H9 (cell line): ENCODE measurements at places on chromosomes 5 and 9. TPM values are rescaled to one million over a fixed set of nuclear protein-coding genes. Genes with fewer than 3 reads are reported as not detected.

- no peak for DNase-seq
- H3K27ac ChIP-seq = no peak overlapping the region
- H3K4me3 ChIP-seq = no peak overlapping the region
- H3K36me3 ChIP-seq = peaks cover 50% of the 10 kb centered on the region
These were observed 24.7 kb downstream of the UNC13B start for GRCh38 chr9:35186524-35186923.

Gene ARSI
- total RNA-seq = 1.3 and 1.7 TPM in 2 replicates

Gene PCDHA1
- 0.44 and 0.61 TPM in 2 replicates for total RNA-seq

Gene PTGDS
- total RNA-seq = 3.6 and 4.8 TPM in 2 replicates

- peak overlapping the region; percentile 61 for H3K4me3 ChIP-seq
- DNase-seq = peak; percentile 72
- H3K36me3 ChIP-seq = no peaks in the 10 kb centered on the region
- H3K4me1 ChIP-seq = no peaks in the 10 kb centered on the region
- peaks cover 82% of the 10 kb centered on the region for H3K27me3 ChIP-seq
These were observed 781 bp downstream of the FOXD1 start for GRCh38 chr5:73447530-73448462.

- no peak overlapping the region for H3K27ac ChIP-seq
- peaks cover 5% of the 10 kb centered on the region; the same call in 1 of the 2 replicates for H3K4me1 ChIP-seq
- no peaks in the 10 kb centered on the region for H3K27me3 ChIP-seq
- H3K4me3 ChIP-seq = no peak overlapping the region
These were observed 54.0 kb downstream of the GPR21 start for GRCh38 chr9:123087359-123087888.

Gene MEIKIN
- total RNA-seq = not detected in 2 replicates

Gene SOHLH1
- not detected in 2 replicates for total RNA-seq

- peaks cover 31% of the 10 kb centered on the region for H3K36me3 ChIP-seq
- no peak for DNase-seq
- no peak overlapping the region for H3K4me3 ChIP-seq
These were observed 35.1 kb downstream of the FAM13B start for GRCh38 chr5:137997726-137998213.

DNA sequence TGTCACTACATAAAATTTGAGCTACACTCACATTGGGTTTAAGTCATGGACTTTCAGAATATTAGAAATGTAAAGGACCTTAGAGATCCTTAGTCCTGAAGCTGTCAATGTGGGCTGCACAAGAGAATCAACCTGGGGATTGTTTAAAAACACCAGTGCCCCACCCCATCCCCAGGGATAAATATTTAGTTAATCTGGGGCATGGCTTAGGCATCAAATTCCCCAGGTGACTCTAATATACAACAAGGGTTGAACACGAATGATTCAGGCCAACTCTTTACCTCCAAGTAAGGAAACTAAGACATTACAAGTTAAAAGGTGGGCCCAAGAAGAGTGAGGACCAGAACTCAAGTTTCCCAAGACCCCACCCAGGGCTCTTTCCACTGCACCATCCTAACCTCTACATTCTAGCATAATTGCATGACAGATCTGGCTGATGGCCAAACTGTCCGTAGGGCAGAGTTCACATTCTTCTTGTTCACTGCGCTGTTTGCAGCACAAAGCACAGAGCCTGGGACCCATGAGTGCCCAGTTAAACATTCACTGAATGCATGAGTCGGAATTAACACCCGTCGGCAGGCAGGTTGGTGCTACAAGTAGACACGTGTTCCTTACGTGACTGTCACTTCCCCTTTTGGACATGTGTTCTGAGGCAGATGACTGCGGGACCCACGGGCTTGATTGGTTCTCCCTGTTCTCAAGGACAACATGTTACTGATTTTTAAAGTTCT, 25.2 kb downstream of the CYFIP2 start:
- H3K4me1 ChIP-seq = no peaks in the 10 kb centered on the region
- peaks cover 20% of the 10 kb centered on the region for H3K36me3 ChIP-seq
- H3K4me3 ChIP-seq = no peak overlapping the region
- no peak overlapping the region for H3K27ac ChIP-seq

Gene PROB1
- 3.3 and 3.4 TPM in 2 replicates for total RNA-seq

Gene SOX30
- total RNA-seq = 0.13 TPM in 1 of 2 replicates, not detected in the other

GRCh38 chr9:134869554-134870300, 10.9 kb upstream of the FCN2 start:
- H3K27me3 ChIP-seq = no peaks in the 10 kb centered on the region
- H3K4me1 ChIP-seq = no peaks in the 10 kb centered on the region
- H3K36me3 ChIP-seq = no peaks in the 10 kb centered on the region

Gene SPINK1
- total RNA-seq = 2.0 and 3.1 TPM in 2 replicates

DNA sequence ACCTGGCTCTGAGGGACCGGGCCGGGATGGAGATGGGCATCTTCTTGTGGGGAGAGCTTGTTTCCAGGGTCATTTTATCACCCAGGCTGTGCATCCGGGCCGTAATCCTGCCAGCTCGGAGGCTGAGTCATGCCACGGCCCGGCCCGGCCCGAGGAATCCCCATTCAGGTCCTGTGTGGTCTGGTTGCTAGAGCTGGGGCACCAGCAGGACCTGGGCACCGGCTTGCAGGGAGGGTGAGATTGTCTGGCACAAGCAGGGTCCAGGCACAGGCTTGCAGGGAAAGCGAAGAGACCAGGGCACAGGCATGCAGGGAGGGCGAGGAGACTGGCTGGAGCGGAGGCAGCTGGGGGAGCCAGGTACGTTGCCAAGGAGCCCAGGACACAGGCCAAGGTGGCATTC, 106.8 kb downstream of the RXRA start:
- no peaks in the 10 kb centered on the region for H3K4me1 ChIP-seq
- no peak for DNase-seq
- H3K36me3 ChIP-seq = peaks cover 10% of the 10 kb centered on the region
- no peak overlapping the region for H3K27ac ChIP-seq
- no peak overlapping the region for H3K4me3 ChIP-seq

GRCh38 chr9:126556560-126557250, 57.0 kb upstream of the LMX1B start:
- H3K27ac ChIP-seq = no peak overlapping the region
- DNase-seq = no peak
- H3K36me3 ChIP-seq = no peaks in the 10 kb centered on the region
- H3K27me3 ChIP-seq = no peaks in the 10 kb centered on the region

DNA sequence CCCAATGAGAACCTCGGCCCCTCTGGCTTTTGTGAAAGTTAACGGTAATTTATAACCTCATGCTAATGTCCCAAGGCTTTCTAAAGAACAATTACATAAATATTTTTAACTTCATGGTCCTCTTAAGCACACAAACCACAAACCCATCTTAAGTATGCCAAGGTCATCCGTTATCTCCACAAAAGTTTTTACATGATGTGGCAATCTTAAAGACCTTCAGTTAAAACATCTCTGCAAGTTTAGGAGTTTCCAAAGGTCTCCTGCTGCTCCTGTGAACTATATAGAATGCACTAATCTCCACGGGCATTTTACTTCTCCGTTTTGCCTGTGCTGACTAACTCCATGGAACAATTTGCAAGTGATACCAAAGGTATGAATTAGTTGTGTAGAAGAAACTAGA, 228.2 kb downstream of the TLE1 start:
- no peak overlapping the region for H3K4me3 ChIP-seq
- 0 out of 2 replicates have a peak, but pooled peaks cover 5% of the 10 kb centered on the region for H3K36me3 ChIP-seq
- H3K4me1 ChIP-seq = no peaks in the 10 kb centered on the region
- no peaks in the 10 kb centered on the region for H3K27me3 ChIP-seq
- no peak overlapping the region for H3K27ac ChIP-seq

DNA sequence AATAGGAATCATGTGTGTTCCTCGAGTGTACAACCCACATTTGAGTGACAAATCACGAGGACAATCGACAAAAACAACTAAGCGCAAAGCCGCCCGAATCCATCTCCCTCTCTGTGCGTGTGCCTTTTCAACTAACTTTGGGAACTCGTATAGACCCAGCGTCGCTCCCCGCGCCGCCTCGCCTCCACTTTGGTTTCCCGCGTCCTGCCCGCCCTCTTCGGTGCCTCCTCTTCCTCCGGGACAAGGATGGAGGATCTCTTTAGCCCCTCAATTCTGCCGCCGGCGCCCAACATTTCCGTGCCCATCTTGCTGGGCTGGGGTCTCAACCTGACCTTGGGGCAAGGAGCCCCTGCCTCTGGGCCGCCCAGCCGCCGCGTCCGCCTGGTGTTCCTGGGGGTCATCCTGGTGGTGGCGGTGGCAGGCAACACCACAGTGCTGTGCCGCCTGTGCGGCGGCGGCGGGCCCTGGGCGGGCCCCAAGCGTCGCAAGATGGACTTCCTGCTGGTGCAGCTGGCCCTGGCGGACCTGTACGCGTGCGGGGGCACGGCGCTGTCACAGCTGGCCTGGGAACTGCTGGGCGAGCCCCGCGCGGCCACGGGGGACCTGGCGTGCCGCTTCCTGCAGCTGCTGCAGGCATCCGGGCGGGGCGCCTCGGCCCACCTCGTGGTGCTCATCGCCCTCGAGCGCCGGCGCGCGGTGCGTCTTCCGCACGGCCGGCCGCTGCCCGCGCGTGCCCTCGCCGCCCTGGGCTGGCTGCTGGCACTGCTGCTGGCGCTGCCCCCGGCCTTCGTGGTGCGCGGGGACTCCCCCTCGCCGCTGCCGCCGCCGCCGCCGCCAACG, at the start of gene GPR150:
TSS of gene GPR150 (plus strand) at position 58 of the 840 bp plus-strand sequence. CDS start at position 247, 189 bp downstream.
- peak; percentile 68 for DNase-seq
- H3K27me3 ChIP-seq = peaks cover 23% of the 10 kb centered on the region
- H3K27ac ChIP-seq = no peak within 1 kb of the TSS
- H3K4me1 ChIP-seq = no peaks in the 10 kb centered on the region
- peak within 1 kb of the TSS; percentile 62 for H3K4me3 ChIP-seq

Gene PDE6A
- not detected in 2 replicates for total RNA-seq

- no peak overlapping the region for H3K4me3 ChIP-seq
- no peak overlapping the region for H3K27ac ChIP-seq
- no peaks in the 10 kb centered on the region for H3K27me3 ChIP-seq
- DNase-seq = no peak
These were observed 30.1 kb upstream of the IL7R start for GRCh38 chr5:35826554-35826953.

Gene ZNF883
- 10.7 and 13.2 TPM in 2 replicates for total RNA-seq

GRCh38 chr5:95035891-95036685, 248.8 kb downstream of the MCTP1 start:
- DNase-seq = no peak
- H3K27ac ChIP-seq = no peak overlapping the region
- H3K36me3 ChIP-seq = no peaks in the 10 kb centered on the region
- no peaks in the 10 kb centered on the region for H3K27me3 ChIP-seq
- no peak overlapping the region for H3K4me3 ChIP-seq

- no peak overlapping the region for H3K27ac ChIP-seq
- H3K4me3 ChIP-seq = no peak overlapping the region
- H3K27me3 ChIP-seq = no peaks in the 10 kb centered on the region
- H3K36me3 ChIP-seq = no peaks in the 10 kb centered on the region
- H3K4me1 ChIP-seq = no peaks in the 10 kb centered on the region
These were observed 70.3 kb downstream of the FYB1 start for GRCh38 chr5:39148983-39149534.
